ENCODE measurements at places on chromosomes 1 and 21.

DNA sequence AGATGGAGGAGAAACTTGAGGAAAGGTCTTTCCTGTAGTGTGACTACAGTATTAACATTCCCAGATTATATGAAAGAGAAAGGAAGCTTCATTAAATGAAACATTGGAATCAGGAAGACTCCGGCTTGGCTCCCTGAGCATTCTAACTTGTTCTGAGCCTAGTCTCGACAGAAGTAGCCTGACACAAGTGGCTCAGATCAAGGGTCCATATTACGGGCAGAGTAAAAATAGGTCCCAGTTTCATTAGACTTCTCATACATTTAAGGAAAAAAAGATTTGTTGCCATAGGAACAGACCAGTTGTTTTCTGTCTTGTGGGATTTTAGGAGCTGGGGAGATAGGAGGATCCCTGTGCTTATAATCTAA is 12.8 kb downstream of the SMAP2 start:
- no peak for DNase-seq

DNA sequence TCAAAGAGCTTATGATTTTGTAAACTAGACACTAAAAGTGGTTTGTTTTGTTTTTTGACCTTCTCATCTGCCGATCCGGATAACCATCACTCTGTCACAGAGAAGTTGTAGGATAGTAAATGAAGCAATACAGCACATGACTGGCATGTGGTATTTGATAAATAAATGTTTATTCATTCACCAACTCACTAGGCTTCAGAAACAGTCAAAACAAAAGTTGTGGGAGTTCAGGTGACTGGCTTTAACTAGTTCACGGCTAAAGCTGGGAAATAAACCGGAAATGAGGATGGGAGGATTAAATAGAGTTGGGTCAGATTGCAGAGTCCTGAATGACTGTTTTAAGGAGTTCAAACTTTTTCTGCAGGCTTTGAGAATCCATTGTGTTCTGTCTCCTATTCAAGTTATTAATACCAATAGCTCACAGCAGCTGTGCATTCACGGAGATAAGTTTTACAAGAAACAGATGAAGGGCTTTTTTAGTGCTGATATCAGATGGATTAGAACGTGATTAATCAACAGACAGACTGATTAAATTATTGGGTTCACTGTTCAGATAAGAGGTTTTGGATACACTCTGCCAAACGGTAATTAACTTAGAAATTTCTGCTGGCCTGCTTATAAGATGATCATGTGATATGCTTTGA is 463.3 kb downstream of the DPYD start:
- peak; percentile 21 for DNase-seq

DNA sequence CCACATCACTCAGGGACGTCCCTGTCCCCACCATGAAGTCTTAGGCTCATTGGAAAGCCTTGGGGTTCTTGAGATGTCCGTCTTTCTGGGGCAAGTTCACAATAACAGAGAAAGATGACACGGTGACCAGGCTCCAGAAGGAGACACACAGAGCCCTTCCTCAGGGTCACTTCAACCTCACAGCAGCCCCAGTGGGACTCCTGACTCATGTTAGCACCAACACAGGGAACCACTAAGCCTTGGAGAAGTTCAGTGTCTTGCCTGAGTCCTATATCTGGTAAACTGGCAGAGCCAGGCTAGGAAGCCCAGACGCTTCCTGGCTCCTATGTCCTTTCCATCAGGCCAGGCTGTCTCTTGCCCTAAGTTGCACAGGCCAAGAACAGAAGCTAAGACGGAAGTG is 199.1 kb downstream of the HIVEP3 start:
- no peak for DNase-seq

- no peak for DNase-seq
Observed at GRCh38 chr1:181398544-181398943, 84.8 kb upstream of the CACNA1E start.

GRCh38 chr1:12150456-12151200 is 16.2 kb upstream of the TNFRSF1B start:
- DNase-seq: peak; percentile 34

DNA sequence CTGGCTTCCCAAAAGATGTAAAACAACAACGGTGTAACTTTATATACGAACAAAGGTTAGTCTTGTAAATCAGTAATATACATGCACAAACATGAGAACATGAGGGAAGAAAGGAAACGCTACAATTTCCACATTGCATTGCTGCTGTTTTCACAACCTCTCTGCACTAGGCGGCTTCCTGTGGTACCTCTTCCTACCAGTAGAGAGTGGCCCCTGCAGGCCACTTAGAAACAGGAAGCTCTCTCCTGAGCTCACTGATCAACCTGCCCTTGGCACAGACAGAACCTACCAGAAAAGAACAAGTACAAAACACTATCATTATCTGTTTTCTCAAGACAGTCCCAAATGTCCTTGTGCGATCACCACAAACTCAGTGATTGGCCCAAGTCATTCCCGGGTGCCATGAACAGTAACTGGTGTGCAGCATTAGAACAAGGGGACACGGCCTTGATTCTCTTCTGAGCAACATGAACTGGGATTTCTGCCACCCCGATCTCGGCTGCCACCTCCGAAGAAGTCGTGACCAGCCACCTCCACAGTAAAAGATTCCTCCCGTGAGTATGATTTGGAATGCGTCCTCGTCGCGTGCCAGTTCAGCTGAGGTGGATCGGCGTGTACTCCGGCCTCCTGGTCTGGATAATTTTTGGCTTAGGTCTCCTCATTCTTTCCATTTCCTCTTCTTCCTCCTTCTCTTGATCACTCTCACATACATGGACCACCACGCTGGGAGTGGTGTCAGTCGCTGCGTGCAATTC is 5.7 kb upstream of the KCNE1 start:
- peak; percentile 52 for DNase-seq

GRCh38 chr1:32357614-32358013 is 4.7 kb downstream of the FAM229A start:
- DNase-seq: no peak

DNA sequence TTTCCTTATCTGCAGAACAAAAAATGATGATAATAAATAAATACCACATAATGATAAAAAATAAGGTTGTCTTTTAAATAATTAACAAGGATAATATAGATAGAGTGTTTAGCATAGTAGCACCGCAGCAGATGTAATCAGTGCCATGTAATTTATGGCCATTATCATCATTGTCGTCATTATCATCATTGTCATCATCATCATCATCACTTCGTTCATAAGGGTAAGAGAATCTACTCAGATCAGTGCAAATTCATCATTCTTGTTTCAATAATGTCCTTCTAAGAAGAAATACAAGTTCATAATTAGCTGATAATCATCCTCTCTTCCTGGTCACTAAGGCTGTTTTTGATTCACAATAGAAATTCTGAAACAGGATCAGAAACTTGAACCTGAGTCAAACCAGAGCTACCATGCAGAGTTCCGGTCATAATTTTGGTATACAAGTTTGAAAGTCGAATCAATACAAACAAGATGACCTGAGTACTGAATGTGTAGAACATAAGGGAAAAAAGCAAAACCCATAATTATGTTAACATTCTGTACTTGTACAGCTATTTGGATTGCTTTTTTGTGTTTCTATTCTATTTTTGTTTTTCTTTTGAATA is 172.0 kb downstream of the LRRC40 start:
- DNase-seq: no peak

GRCh38 chr1:56309065-56309464 is 270.3 kb downstream of the PLPP3 start:
- DNase-seq: no peak

DNA sequence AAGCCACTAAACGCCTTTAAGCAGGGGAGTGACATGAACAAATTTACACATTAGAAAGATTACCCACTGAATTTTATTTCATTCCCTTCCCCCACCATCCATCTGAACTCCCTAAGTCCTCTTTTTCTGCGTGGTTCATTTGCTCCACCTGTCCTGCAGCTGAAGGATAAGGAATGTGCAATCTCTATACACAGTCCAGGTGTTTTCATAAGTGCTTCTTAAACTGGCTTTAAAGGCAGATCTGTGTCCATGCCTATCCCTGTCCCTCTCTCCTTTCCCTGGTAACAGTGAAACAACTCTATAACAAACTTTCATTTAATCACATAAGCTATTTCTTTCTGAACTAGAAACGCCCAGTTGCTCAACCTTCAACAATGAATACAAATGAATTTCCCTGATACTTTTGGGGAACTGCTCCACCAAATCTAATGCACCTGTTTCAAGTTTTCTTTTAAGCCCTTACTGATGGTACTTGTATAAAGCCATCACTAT is 8.4 kb downstream of the GSTM3 start:
- no peak for DNase-seq

All from amniotic epithelial cell (primary cell).